Kidney (tissue), 22 donors: ENCODE measurements at places on chromosomes 5 and 9.

DNA sequence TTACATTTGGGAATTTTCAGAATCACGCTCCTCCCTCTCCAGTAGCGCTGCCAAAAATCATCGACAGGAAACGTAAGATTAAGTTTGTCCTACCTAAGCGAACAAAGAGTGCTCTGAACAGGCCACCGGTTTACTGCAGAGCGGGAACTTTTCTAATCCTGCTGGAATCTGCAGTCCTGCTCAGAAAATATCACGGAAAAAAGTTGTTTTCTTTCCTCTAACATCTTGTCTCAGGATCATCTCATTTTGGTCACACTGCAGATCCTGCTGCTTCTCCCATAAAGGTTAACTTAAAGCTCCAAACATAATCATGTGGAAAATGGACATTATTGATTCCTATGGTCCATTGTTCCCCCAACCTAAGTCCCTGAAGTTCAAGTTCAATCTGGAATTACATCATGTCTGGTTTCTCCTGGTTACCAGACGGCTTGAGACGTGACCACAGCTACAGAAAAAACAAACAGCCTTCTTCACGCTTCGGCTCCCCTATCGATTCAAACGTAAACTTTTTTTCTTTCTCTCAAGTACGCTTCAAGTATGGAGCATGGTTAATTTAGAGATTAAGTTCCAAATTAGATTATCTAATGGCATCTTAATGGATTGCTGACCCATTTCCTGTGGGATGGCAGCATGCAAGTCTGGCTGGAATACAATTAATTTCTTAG lies 217.6 kb downstream of the NFIB start:
- peak; percentile 87 for DNase-seq
- H3K4me1 ChIP-seq: peaks cover 3% of the 10 kb centered on the region
- H3K27me3 ChIP-seq: no peaks in the 10 kb centered on the region
- H3K27ac ChIP-seq: peak overlapping the region; percentile 66

- H3K4me3 ChIP-seq: no peak overlapping the region
- peaks cover under 1% of the 10 kb centered on the region for H3K4me1 ChIP-seq
- H3K36me3 ChIP-seq: peaks cover 20% of the 10 kb centered on the region
- peak; percentile 63 for DNase-seq
Observed at GRCh38 chr9:133333566-133333965, 2.4 kb downstream of the SURF6 start.

- H3K36me3 ChIP-seq: no peaks in the 10 kb centered on the region
- no peak overlapping the region for H3K4me3 ChIP-seq
- DNase-seq: no peak
- H3K27ac ChIP-seq: no peak overlapping the region
Observed at GRCh38 chr9:36597412-36598178, 24.9 kb downstream of the MELK start.

DNA sequence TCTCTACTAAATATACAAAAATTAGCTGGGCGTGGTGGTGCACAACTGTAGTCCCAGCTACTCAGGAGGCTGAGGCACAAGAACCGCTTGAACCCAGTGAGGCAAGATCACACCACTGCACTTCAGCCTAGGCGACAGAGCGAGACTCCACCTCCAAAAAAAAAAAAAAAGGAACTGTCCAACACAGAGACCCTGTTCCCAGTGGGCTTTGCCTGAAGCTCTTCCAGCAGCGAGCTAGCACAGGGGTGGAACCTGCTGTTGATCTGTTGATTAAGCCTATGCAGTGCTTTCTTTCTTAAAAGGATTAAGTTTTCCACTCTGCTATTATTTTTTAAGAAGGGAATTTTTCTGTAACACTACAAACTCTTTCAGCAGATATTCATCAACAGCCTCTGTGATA lies 171.0 kb upstream of the TUT7 start:
- no peak overlapping the region for H3K4me3 ChIP-seq
- H3K27ac ChIP-seq: no peak overlapping the region
- H3K36me3 ChIP-seq: no peaks in the 10 kb centered on the region

- no peak overlapping the region for H3K27ac ChIP-seq
- no peaks in the 10 kb centered on the region for H3K27me3 ChIP-seq
- DNase-seq: peak; percentile 22
- H3K4me3 ChIP-seq: no peak overlapping the region
Observed at GRCh38 chr9:138063785-138064184, 186.2 kb downstream of the CACNA1B start.

DNA sequence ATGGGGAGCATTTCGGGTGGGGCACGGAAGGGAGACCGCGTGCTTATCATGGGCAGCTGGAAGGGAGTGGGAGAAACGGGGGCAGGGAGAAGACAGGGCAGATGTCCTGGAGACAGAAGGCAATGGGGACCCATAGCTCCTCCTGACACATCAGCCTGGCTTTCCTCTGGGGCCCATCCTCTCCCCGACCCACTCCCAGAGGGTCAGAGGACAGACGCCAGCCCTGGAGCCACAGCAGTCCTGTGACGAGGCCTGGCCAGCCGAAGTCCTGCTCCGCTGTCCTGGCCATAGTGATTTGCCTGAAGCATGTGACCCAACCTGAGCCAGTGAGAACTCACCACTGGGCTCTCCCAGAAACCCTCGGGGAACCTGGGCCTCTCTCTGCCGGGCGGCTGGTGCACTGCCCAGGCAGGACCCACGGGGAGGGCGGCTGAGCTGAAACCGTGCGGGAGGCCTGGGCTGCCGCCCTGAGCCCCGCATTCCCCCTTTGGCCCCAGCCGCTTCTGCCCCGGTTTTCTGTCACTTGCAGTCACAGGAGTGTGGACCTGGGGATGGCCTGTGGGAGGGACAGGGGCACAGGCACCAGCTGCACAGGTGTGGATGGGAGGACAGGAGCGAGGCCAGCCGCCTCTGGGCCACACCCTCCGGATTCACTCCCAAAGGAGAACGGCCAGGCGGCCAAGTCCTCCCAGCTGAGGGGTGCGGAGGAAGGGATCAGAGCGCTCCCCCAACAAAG lies 19.8 kb downstream of the ADAMTS2 start:
- H3K4me1 ChIP-seq: no peaks in the 10 kb centered on the region
- no peak overlapping the region for H3K27ac ChIP-seq
- H3K36me3 ChIP-seq: no peaks in the 10 kb centered on the region
- no peak for DNase-seq
- H3K4me3 ChIP-seq: no peak overlapping the region

DNA sequence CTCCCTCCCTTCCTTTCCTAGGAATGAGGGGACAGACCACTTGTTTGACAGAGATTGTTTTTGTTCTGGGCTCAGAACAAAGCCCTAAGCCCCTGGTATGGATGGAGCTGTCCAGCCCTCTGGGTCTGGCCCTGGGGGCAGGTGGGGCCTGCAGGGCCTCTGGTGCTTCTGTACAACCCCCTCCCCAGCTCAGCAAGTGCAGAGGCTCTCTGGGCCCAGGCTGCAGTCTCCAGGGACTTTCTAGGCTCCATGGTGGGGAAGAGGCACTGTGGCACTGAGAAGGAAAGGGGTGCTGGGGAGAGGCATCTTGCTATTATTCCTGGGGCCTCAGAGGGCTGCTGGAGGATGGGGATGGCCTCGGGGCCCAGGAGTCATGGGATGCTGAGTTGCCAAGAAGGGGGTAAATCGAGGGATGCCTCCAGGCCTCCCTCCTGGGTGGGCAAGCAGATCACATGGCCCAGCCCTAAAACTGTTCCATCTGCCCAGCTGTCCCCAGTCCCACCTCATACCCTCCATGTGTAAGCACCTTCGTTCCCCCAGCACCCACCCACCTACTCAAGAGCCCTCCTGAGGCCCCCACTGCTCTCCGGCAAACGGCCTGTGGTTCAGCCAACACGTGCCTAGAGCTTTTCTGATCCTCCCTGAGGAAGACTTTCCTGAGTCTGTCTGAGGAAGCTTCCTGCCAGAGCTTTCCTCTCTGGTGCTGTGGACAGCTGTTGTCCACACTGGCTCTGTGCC lies 225.7 kb downstream of the CACNA1B start:
- no peak overlapping the region for H3K27ac ChIP-seq
- no peaks in the 10 kb centered on the region for H3K4me1 ChIP-seq
- no peaks in the 10 kb centered on the region for H3K36me3 ChIP-seq
- no peaks in the 10 kb centered on the region for H3K27me3 ChIP-seq
- no peak for DNase-seq

DNA sequence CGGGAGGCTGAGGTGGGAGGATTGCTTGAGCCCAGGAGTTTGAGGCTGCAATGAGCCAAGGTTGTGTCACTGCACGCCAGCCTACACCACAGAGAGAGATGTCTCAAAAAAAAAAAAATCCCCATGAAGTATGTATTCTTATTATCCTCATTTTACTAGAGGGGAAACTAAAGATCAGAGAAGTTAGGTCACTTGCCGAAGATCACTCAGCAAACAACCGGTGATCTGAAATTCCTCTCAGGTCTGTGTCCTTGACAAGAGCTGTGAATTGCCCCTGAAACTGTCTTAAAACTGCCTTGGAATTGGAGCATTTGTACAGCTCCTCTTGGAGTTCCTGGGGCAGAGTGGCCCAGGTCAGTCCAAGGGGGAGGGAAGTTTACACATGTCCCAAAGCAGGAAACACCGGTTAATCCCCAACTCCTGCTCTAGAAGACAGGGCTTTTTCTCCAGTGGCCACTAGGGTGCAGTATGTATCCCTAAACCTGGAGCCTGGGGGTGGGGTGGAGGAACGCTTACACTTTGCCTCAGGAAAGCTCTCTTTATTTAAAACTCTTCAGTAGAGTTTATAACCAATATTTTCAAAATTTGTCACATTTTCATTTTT lies 27.6 kb downstream of the AQP7 start:
- H3K4me3 ChIP-seq: peak overlapping the region; percentile 29
- H3K27me3 ChIP-seq: no peaks in the 10 kb centered on the region
- peaks cover 20% of the 10 kb centered on the region for H3K36me3 ChIP-seq
